ENCODE measurements at places on chromosomes 16 and 17.

DNA sequence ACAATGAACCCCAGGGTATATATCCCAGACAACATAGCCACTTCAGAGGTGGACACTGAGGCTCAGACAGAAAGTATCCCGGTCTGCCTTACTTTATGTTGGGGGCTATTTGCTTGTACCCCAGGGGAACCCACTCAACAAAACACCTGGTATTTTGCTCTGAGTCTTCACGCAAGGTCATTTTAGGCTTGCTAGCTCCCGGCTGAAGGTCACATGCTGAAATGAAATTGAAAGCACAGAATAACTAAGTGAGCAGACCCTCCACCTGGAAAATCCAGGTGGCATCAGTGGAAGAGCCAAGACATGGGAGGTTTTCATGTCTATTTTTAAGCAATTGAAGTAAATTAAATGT lies 4.1 kb upstream of the KDM8 start:
- DNase-seq = no peak

DNA sequence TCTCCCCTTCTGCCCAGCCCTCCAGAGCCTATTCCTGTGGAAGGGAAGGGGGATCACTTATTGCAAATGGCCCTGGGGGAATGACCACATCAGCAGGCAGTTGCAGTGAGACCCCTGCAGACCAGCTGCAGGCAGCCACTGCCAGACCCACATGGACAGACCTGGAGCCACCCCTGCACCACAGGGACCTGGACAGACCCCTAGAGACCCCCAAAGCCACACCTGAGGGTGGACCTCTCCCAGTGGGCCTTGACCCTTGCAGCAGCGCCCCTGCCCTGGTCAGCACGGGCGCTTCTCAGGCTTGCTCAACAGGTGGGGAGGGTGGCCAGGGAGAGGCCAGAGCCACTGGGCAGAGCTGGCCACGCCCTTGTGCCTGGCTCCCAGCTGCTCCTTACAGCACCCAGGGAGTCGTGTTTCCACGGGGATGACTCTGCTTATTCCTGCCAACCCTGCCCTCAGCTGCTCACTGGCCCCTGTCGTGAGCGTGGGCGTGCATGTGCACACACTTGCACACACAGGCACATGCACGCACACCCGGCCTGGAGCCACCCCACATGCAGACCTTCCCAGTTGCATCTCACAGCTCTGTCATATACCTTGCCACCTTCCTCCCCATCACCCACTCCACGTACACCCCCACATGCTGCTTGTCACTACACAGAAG lies 1.3 kb upstream of the SCN4A start:
- DNase-seq = no peak

GRCh38 chr17:58913971-58914769 lies 158.5 kb downstream of the PPM1E start:
- DNase-seq = no peak

- DNase-seq = no peak
Measured at GRCh38 chr17:82202981-82203380, 9.7 kb downstream of the CCDC57 start.

DNA sequence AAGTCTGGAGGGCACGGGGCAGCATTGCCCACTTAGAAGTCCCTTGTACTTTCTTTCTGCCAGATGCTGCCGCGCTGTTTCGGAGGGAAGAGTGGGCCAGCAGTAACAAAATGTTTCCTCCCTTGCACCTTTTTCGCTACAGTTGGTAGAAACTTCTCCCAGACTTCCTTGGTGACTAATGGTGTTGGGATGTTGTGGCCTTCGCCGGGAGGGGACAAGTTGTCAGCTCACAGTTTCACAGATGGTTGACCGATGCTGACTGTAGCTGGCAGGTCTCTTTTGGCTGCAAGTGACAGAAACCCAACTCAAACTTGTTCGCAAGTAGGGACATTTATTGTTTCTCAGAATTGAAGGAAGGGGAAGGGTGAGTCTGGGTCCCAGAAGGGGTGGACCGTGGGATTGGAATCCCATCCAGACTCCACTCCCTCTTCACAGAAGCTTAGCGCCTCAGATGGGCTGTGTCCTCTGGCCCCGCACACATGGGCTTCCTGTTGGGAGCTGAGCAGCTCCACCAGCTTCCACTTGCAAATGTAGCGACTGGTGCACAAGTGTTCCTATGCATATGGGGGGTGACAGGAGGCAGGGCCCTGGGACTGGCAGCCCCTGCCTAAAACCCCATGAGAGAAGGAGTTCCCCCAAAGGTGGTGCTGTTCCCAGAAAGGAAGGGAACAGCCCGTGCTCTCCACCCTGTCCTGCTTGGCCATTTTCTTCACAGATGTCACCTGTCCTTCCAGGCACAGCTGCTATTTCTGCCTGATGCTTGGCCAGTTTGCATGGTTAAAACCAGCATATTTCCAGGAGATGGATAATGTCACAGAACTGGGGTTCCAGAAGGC lies 30.9 kb upstream of the RPRML start:
- DNase-seq = no peak

DNA sequence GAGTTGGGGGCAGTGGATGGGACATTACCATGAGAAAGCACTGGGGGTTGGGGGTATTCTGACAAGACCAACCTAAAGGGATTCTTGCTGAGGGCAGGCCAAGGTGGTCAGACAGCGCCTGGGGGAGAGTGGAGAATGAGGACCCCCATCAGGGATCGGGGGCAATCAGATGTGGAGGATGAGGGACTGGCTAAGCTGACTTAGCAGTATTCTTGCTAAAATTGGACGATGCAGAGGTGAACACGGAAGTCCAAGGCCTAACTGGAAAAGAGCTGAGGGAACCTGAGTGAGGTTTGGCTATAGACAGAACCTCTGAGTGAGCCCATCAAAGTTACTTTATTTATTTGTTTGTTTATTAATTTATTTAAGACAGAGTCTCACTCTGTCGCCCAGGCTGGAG lies 9.2 kb downstream of the QPRT start:
- DNase-seq = no peak

DNA sequence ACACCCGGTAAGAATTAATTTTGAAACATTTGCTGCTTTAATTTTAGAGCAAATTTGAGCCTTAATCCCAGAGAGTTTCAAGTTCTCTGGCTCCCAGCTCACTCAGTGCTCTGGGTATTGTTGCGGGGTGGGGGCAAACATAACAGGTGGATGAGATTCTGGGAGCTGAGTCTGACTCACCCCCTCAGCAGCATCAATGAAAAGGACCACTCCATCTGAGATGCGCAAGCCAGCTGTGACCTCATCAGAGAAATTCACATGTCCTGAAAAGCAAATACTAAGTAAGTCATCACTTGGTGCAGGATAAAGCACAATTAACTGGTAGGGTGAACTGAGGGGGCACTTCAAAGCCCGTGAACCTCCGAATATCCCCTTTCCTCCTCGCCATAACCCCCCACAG lies 19.9 kb downstream of the EFTUD2 start:
- DNase-seq = no peak

DNA sequence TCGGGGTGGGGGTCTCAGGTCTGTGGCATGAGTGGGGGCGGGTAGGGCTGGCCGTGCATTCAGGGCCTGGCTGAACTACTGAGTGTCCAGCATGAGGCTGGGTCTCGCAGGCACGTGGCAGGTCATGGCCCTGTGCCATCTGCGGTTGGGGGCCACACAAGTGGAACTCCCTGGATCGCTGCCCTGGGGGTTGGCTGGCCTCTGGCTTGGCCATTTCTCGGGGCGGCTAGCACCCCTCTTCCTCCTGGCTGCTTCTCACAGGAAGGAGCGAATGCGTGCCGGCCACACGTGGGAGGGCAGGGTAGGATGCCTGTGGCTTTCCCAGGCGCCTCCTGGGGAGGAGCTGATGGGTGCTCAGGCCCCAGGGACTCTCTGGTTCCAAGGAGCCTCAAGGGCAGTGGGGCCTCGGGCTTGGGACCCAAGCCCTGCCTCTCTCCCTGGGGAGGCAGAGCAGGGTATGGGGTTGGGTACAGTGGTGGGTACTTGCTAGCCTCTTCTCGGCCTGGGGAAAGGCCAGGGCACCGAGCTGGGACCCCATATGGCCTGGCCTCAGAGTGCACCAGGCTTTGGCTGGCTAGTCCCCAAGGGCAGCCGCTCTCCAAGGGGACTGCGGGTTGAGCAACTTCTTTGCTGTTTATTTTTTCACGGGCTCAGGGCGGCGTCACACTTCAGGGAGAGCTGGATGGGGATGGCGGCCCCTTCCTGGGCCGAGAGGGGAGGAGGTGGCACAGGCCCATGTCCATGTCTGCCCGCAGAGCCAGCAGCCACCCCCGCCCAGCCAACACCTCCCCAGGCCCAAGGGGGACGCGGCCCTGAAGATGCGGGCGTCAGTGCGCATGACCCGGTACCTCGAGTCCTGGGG lies 37.5 kb downstream of the ADCY7 start:
- DNase-seq = no peak

GRCh38 chr16:81500833-81501521 lies 56.4 kb downstream of the CMIP start:
- DNase-seq = no peak

DNA sequence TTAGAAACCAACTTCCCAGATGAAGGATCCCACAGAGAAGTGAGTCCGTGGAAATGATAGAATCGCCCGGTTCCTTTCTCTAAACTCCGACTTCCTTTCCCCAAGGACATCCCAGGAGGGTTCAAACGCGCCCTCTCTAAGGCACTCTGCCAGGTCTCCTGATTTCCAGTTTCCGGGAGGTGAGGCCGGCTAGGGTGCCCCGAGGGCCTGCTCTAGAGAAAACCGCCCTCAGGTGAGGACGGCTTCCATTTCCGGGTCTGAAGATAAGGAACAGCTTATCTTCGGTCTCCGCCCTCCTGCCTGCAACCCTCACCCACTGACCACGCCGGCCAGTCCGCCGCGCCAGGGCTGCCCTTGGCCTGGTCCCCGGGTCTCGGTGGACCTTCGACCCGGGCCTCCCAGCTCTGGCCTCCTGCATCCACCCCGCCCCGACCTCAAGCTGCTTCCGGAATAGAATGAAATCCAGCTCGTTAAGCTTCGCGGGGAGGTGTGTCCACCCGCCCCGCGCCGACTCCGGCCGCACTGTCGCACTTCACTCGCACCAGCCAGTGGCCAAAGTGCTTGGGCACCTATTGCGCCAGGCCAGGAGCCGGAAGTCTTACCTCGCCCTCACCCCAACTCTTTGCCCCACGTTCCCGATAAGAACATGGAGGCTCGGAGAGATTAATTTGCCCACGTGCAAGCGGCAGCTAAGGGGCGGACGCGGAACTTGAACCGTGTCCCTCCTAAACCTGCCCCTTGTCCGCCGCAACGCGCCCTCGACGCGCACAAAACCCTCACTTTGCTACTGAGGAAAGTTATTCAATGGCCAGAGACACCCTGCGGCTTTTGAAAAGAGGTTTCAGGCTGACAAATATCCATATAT lies 836 bp upstream of the MMP15 start:
- no peak for DNase-seq

- DNase-seq = no peak
Measured at GRCh38 chr16:15954814-15955151, 5.4 kb downstream of the ABCC1 start.

DNA sequence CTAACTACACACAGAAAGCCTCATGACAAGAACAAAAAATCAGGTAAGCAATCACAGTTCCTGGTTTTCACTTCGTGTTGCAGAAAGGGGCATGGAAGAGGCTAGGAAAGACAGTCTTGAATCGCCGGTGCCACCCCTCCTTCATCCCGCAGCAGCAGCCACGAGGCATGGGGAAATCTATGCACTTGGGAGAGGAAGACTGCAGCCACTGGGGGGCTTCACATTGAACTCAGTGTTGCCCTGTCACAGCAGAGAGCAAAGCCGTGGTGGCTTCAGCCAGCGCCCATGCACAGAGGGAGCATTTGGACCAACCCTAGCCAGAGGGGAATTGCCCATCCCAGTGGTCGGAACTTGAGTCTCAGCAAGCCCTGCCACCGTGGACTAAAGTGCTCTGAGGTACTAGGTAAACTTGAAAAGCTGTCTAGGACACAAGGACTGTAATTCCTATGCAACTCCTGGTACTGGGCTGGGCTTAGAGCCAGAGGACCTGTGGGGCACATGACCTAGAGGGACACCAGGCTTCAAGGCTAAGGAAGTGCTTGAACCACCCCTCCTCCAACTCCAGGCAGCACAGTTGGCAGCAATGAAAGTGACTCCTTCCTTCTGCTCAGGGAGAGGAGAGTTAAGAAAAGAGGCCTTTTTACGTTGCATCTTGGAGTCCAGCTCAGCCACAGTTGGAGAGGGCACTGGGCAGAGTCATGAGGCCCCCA lies 35.2 kb upstream of the ATP2C2 start:
- no peak for DNase-seq

GRCh38 chr17:62653002-62653825 lies 25.7 kb downstream of the MRC2 start:
- peak; percentile 41 for DNase-seq

DNA sequence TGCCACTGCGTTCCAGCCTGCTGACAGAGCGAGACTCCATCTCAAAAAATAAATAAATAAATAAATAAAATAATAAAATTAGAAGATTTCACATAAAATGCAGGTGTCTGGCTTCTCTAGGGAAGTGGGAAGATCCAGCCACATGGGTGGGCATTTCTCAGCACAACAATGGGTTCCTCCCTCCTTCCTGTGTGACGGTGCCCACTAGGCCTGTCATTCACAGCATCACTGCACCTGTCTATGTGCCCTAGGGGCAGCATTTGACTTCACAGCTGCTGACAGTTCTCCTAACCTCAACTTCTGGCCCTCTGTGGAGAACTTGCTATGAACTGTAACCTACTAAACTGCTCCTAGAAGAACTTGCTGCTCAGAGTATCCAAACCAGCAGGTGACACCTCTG lies 3.0 kb downstream of the ABHD15 start:
- DNase-seq = no peak

DNA sequence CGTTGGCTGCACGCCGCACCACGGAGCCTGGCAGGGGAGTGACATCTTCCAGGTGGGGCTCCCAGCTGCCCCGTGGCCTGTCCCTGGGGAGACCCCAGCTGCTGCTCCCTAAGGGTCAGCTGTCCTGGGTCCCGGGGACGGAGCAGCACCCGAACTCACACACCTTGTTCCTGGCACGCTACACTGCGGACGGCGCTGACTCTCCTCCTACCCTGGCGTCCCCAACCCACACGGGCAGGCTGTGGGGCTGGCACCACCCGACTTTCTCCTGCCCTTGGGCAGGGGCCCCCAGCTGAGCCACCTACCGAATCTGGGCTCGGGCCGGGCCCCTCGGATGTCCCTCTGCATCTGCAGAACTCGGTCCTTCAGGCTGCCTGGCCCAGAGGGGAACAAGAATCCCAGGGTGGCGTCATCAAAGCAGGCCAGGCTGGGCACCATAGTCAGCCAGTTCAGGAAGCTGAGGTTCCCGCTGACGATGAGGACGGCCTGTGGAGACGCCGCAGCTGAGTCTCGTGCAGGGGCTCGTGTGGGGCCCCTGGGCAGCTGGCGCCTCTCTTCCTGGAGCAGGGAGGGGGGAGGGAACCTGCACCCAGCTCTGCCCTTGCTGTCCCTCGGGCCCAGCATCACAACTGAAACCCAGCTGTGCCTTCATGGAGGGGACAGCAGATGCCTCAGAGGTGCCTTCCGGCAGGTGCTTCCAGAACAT lies 70.5 kb upstream of the GNG13 start:
- DNase-seq = no peak

DNA sequence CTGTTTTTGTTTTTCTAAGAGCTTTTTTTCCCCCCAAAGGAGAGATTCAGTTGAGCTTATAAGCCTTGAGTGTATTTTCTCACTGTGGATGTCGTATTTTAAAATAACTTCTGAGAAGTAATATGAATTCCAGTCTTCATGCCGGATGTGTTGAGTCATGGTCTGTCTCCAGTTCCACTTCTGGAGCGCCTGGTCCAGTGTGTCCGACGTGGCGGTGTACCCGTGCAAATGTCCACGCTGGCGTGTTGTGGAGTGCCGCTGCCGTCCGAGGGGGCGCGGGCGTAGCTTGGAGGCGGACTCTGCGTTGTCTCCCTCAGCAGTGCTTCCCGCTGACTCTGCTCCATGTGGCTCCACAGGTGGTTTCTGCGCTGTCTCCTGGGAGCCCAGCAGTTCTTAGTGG lies 60.9 kb upstream of the ZNF750 start:
- no peak for DNase-seq
